ENCODE measurements at places on chromosomes 4 and X.

- DNase-seq: no peak
Observed at GRCh38 chrX:49072712-49073095, 1.1 kb downstream of the PRAF2 start.

GRCh38 chrX:132662844-132663243 is 174.0 kb upstream of the MBNL3 start:
- no peak for DNase-seq

DNA sequence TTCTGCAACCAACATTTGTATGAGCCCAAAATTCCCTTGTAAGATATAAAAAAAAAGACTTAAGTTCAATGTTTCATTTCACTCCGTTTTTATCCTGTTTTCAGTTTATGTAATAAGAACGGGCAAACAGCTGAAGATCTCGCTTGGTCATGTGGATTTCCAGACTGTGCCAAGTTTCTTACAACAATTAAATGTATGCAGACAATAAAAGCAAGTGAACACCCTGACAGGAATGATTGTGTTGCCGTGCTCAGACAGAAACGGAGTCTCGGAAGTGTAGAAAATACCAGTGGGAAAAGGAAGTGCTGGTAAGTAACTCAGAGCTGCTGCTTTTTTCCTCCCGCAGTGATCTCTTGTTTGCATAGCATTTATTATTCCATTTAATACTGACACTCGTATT is 2.8 kb downstream of the ANKRD37 start:
- DNase-seq: no peak

GRCh38 chrX:70049925-70050324 is at the start of gene AWAT2:
AWAT2 (minus strand) TSS chrX:70049938; CDS start chrX:70049932, 6 bp downstream.
- no peak for DNase-seq

Measured in erythroblast (primary cell).